ENCODE measurements at places on chromosomes 7 and 10. TPM values are rescaled to one million over a fixed set of nuclear protein-coding genes. Genes with fewer than 3 reads are reported as not detected.

Gene HSPA12A
- under 0.01 TPM for total RNA-seq

Gene DUSP5
- 64.2 TPM for total RNA-seq

Gene LAMB1
- total RNA-seq = 0.10 TPM

Gene ADRB1
- 2.4 TPM for total RNA-seq

Gene CCL24
- total RNA-seq = not detected

Gene LRRTM3
- total RNA-seq = not detected

Gene NPSR1
- not detected for total RNA-seq

Gene CDK5
- 3.7 TPM for total RNA-seq

Gene TAS2R5
- total RNA-seq = 0.10 TPM

Gene NUTM2D
- 2.3 TPM for total RNA-seq

Gene SYT15B
- 0.10 TPM for total RNA-seq

Gene VGF
- not detected for total RNA-seq

Gene DENND2A
- not detected for total RNA-seq

Gene CD36
- 364 TPM for total RNA-seq

Gene ADCYAP1R1
- total RNA-seq = under 0.01 TPM

Gene TRPV5
- not detected for total RNA-seq

Gene AS3MT
- total RNA-seq = 1.7 TPM

Gene VENTX
- 2.0 TPM for total RNA-seq

Gene INMT
- 0.52 TPM for total RNA-seq

Gene C10orf53
- total RNA-seq = not detected

Gene C10orf62
- not detected for total RNA-seq

Gene OR2A42
- total RNA-seq = 0.10 TPM

Gene LRRC61
- 15.6 TPM for total RNA-seq

Gene ELMO1
- 215 TPM for total RNA-seq

Gene PON1
- not detected for total RNA-seq

Gene PIP
- not detected for total RNA-seq

Gene KCNH2
- total RNA-seq = 0.94 TPM

Gene UFSP1
- total RNA-seq = 1.5 TPM

Gene ABCC2
- 2.2 TPM for total RNA-seq

Gene HOXA3
- under 0.01 TPM for total RNA-seq

Gene SFTPA2
- not detected for total RNA-seq

Gene ELN
- total RNA-seq = not detected

Gene SFRP4
- total RNA-seq = not detected

Gene PNLIPRP2
- total RNA-seq = not detected

Gene HOXA7
- total RNA-seq = 0.10 TPM

Gene CASP2
- total RNA-seq = 13.7 TPM

Gene GPR141
- total RNA-seq = 3.8 TPM

Gene TFPI2
- not detected for total RNA-seq

Gene ANXA8L1
- 0.21 TPM for total RNA-seq

Gene GPER1
- total RNA-seq = 0.42 TPM

Gene FLNC
- under 0.01 TPM for total RNA-seq

Gene FZD1
- total RNA-seq = 3.6 TPM

Gene FAM25C
- not detected for total RNA-seq

Gene IFIT3
- total RNA-seq = 30.7 TPM

Gene RTKN2
- total RNA-seq = 9.8 TPM

Gene GIMAP4
- total RNA-seq = 47.9 TPM
